ENCODE measurements at places on chromosomes 13 and 19.

DNA sequence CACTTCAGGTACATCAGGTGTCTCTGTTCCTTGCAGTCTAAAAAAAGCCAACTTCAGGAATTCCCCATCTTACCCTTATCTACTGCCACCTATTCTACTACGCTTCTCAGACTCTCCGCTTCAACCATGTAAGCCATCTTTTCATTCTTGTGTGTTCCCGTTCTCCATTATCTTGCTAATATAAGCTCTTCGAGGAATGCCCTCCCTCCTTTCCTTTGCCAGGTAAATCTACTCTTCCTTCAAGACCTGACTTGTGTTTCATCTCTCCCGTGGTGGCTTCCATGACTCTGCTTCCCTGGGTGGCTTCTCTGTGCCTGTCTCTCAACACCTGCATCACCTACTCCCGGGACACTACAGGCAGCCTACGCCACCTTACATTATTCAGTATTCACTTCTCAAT is 42.3 kb upstream of the MEDAG start:
- no peak for DNase-seq

DNA sequence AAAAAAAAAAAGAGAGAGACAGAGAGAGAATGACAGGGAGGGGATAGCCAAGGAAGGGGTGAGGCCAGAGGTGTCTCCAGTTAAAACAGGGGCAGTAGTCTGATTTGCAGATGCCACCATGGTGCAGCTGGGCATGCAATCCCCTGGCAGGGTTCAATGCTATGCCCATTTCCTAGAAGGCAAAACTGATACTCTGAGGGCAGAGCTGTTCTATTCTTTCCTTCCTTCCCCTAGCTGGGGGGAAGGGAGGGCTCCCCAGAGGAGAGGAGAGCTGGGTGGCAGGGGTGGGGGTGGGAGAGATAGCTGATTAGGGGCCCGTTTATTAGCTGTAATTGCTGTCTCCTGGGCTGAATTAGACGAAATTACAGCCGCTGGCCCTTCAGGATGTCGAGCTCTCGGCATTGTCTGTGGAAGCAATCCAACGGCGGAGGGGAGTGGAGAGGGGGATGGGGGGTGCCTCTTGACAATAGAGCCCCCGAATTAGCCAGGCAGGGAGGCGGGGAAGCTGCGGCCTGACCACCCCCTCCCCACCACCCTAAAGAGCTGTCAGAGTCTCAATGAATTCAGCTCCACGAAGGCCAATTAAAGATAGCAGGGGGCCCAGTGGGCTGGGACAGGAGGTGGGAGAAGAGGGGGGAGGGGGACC is 14.4 kb upstream of the DPP9 start:
- no peak for DNase-seq

- no peak for DNase-seq
These were observed 14.9 kb downstream of the ARID3A start for GRCh38 chr19:940591-941291.

DNA sequence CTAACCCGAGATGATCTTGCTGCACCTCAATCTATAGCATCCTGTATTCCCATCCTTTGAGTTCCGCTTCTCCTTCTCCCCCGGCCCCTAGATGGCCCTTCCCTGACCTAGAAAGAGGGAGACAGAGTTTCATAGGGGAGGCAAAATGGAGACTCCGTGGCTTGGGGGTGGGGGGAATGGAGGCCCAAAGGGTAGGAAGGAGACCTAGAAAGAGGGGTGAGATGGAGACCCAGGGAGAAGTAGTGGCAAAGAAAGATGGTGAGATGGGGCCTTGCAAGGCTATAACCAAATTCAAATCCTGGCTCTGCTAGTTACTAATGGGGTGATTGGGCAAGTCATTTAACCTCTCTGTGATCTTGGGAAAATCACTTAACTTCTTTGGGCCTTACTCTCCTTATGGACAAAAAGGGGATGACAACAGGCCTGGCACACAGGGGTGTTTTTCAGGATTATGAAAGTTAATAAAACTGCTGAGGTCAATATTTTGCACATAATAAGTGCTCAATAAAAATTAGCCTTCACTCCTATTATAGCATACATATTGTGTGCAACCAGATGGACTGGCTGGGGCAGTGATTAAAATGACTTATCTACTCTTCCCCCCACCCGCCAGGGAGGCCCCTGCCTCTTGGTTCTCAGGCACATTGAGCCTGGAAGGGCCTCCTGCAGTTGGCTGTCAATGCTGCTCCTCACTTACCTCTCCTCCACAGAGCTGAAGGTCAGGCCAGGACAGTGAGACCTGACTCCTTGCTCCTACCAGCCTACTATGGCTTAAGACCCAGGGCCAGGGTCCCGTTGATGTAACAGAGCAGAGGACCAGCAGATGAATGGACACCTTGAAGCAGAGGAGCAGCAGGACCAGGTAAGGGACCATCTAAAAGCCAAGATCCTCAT is 633 bp downstream of the SPHK2 start:
- no peak for DNase-seq

DNA sequence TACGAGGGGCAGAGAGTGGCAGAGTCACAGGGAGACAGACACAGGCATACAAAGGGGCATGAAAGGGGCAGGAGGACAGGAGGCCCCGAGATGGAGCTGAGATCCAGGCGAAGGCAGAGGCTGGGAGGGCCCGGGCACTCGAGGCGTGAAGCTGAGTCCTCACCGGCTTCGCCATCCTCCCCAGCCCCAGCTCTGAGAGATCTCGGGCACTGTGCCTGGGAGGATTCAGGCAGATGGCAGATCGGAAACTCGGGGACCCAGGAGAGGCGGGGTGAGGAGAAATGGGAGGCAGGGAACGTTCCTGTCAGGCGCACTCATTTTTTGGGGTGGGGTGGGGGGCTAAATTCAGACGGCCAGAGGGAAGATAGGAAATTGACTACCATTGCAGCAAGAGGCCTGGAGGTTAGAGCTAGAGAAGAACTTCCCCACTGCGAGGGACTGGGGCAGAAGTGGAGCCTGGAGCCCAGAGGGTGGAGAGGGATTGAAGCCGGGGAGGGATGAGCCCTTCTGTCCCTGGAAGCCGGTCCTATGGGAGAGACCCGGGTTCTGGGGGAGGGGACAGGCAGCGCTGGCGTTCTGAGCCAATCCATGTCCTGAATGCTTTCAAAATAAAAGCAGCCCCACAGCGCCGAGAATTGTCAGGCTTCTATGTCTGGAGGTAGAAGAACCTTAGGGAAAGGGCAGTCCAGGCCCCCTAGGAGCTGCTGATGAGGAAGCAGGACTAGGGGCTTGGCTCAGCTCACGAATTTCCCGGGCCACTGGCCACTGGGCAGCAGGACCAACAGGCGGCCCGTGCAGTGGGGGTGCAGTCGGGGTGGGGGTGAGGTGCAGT is 12.6 kb downstream of the LRRC4B start:
- peak; percentile 29 for DNase-seq

GRCh38 chr19:10818301-10819123 is 17.5 kb downstream of the TMED1 start:
- DNase-seq, result no peak

- no peak for DNase-seq
These were observed 149.7 kb upstream of the SPACA7 start for GRCh38 chr13:112226320-112227002.
